Muscle of arm (tissue), 14 donors: ENCODE measurements at places on chromosomes 12 and 14.

GRCh38 chr14:71339650-71340415 lies 432.6 kb downstream of the PCNX1 start:
- no peak for DNase-seq

DNA sequence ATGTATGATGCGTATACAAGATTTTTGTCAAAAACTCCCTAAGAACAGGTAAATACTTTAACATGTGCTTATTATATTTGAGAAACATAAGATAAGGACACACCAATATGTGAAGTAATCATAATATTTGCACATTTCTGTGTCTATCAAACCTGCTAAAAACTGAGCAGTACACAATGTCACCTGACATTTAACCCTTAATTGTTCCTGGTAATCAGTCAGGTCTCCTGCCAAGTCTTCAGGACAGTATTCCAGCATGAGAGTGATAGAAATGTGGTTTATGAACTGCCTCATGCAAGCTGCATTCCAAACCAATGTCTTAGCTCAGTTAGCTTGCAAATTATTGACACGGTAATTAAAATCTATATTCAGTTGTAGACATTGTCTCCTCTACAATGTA lies 4.2 kb downstream of the SOX5 start:
- no peak for DNase-seq

GRCh38 chr12:31626270-31626995 lies 33.1 kb upstream of the ETFBKMT start:
- no peak for DNase-seq

- no peak for DNase-seq
Observed at GRCh38 chr12:101749657-101750056, 10.4 kb upstream of the SYCP3 start.

- DNase-seq: peak; percentile 57
Observed at GRCh38 chr12:83015390-83016217, 328.9 kb downstream of the TMTC2 start.

DNA sequence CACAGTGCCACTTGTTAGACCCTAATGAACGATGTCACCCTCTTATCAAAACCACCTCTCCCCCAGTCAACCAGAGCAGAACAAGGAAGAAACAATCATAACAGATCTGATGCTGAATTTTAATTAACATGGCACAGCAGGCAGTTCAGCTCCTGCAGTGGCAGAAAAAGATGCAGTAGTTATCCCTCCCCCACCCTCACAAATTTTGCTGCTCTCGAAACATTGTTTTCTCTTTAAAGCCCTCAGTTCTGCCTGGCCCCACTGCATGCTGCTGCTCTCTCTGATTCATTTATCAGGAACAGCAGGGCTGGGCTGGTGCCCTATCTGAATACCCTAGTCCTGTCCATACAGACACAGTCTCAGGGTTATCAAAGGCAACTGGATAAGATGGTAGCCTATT lies 12.2 kb downstream of the CCDC175 start:
- DNase-seq: no peak

DNA sequence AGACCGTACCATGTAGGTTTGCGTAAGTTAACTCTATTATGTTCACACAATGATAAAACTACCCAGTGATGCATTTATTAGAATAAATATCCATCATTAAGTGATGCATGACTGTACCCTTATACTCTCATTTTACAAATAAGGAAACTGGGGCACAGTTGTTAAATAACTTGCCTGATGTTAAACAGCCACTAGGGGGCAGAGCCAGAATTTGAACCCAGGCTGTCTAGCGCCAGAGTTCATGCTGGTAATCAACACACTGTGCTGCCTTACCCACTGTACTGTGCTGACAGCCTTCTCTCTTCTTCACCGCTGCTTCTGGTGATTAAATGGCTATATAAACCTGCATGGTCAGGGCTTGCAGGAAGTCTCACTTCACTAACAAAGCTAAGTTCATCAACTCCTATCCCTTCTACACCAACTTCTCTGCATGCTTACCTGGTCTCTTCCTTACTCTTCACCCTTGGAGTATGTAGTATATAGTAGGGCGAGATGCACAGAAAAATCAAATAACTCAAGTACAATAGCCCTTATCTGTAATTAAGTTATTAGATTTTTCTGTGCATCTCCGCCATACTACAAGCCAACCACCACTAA lies 43.6 kb upstream of the APPL2 start:
- peak; percentile 8 for DNase-seq

DNA sequence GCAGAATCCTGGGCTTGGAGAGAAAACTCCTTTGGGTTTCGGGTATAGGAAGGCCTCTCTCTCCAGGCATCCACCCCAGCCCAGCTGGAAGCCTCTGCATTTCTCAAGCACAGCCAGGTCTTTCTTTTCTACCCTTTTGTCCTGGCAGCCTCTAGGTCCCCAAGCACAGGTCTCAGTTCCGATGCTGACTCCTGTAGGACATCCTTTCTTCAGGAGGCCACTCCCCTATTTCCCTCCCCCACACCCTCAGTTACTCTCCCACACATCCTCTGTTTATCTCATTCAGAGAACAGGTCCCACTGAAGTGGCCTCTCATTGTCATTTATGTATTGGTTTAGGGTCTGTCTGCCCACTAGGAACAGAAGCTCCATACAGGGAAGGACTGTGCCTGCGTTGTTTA lies 352.6 kb downstream of the VRK1 start:
- no peak for DNase-seq

GRCh38 chr12:104643093-104643818 lies 186.5 kb downstream of the CHST11 start:
- DNase-seq: no peak

DNA sequence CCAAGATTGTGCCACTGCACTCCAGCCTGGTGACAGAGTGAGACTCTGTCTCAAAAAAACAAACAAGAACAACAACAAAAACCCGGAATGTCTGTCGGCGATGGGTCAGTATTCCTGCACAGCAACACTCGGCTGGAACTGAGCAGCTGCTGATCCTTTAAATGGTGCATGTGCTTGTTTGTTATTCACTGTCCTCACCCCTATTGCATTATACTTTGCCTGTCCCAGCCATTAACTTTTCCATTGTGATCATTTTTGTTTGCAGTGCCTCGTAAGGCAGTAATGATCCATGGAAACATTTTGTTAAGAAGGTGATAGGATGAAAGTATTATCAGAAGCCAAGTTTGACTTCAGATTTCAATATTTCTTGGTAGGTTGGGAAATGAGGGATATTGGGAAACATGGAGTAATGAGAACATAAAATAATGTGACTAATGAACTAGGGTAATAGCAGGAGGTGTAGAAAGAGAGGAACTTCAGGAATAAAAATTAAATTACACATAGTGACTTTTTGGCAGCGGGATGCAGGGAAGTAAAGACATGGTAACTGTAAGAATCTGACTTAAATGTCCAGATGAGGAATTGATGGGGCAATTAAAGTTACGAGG lies 6.1 kb downstream of the ACSS3 start:
- DNase-seq: no peak
